CD4-positive, alpha-beta T cell (primary cell): ENCODE measurements at places on chromosomes 2 and 18. TPM values are rescaled to one million over a fixed set of nuclear protein-coding genes. Genes with fewer than 3 reads are reported as not detected.

Gene SMAD4
- total RNA-seq, result 82.0 TPM

Gene SLC25A12
- 8.7 TPM for total RNA-seq

- DNase-seq, result no peak
These were observed 289.8 kb downstream of the RAD51AP2 start for GRCh38 chr2:17228461-17228860.

GRCh38 chr2:60260639-60261296 is 292.7 kb downstream of the BCL11A start:
- DNase-seq, result no peak

DNA sequence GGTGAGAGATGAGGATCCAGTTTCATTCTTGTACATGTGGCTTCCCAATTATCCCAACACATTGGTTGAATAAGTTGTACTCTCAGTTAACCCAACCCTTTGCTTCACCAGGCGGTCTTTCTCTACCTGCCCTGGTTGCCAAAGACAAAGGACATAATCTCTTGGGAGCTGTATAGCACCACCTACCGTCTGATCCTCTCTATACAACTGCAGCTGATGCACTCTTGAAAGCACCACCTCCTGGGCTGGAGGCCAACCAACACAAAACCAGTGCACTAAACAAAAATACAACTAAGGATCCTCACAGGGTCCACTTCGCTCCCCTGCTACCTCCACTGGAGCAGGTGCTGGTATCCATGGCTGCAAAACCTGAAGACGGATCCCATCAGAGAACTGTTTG is 473.6 kb upstream of the NRXN1 start:
- no peak for DNase-seq

- no peak for DNase-seq
These were observed 11.3 kb upstream of the GRP start for GRCh38 chr18:59208602-59209125.

GRCh38 chr18:57343833-57344232 is 8.5 kb upstream of the ST8SIA3 start:
- no peak for DNase-seq

DNA sequence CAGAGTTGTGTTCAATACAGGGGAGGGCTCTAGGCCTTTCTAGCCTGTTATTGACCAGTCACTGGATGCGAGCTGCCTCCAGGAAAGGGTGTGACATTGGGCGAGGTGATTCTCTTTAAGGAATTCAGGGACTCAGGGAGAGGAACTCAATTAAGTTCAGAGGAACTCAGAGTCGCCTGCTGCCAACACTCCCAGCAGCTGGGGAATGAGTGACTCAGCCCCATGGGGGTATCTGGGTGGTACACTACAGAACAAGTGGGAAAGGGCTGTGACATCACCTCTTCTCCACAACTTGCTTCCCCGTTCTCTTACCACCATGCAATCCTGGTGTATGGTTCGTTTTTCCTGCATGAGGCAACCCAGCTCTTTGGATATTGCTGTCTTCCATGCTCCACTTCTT is 50.4 kb upstream of the CYRIA start:
- no peak for DNase-seq

- DNase-seq, result no peak
These were observed 65.6 kb downstream of the HS1BP3 start for GRCh38 chr2:20585359-20585709.

DNA sequence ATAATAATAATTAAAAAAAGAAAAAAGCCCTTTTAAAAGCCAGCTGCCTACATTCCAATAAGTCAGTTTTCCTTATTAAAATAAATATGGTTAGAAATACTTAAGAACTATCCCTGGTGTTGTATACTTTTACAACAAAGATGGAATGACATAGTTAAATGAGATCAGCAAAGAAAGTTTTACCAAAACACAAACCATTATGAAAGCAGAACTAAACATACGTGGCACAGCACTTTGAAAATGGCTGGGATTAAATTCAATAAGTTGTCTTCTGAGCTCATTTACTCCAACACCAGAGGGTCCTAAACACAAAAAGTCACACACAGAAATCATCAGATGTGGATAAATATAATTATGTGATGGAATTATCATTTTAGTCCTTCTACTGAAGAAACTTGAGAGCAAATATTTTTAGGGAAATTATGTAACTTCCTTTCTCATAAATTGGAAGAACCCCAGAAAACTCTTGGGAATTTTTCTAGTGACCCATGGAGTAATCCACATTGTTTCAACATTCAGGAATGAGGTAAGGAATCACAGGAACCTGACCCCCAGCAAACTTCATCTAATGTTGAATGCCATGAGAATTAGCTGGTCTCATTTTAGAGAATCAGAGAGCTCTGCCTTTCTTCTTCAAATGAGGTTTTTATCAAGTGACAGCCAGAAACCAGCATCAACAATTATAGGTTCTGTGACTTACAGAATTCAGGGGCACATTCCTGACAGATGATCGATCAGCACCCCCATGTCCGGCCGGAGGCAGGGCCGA is 11.5 kb upstream of the TMEM237 start:
- no peak for DNase-seq
